Stimulated activated CD4-positive, alpha-beta T cell treated with anti-CD3 and anti-CD28 coated beads, Interleukin-1b, Interleukin-23, amount 100 ng/mL, for 24 hours (primary cell): ENCODE measurements at places on chromosomes 11 and 22.

GRCh38 chr11:104799251-104799650 is 99.0 kb downstream of the CASP12 start:
- DNase-seq, result no peak

DNA sequence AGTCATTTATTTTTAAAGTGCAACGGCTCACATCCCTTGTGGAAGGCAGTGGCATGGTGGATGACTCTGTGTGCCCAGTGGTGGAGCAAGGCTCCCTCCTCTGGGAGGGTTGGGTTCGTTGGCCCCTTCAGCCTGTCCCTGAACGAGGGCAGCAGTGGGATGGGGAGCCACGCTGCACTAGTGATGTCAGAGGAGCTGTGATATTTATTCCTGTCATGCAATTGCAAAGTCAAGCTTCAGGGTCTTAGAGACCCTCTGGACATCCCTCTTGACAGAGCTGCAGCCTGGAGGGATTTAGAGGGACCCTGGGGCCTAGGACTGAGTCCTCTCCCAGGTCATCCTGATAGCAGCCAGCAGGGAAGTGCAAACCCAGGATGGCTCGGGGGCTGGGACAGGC is 78.2 kb upstream of the NARS2 start:
- DNase-seq, result no peak

DNA sequence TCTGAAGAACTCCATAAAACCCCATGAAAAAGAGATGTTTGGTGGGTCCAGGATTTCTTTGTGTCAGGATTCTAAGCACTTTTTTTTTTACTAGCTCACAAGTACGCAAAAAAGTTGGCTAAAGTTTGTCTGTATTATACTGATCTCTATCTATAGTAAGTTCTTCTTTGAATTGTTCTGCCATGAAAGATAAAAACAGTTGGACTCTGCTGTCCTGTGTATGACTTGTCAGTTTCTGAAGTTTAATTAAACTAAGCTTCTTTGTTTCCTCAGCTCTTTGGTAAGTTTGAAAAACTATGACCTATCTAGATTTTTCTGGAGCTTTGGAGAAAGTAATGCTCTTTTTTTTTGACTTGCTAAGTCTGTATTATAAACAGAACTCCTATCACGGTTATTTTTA is 812.2 kb upstream of the LUZP2 start:
- DNase-seq, result no peak

GRCh38 chr11:134020598-134020997 is 48.3 kb upstream of the JAM3 start:
- DNase-seq, result no peak

DNA sequence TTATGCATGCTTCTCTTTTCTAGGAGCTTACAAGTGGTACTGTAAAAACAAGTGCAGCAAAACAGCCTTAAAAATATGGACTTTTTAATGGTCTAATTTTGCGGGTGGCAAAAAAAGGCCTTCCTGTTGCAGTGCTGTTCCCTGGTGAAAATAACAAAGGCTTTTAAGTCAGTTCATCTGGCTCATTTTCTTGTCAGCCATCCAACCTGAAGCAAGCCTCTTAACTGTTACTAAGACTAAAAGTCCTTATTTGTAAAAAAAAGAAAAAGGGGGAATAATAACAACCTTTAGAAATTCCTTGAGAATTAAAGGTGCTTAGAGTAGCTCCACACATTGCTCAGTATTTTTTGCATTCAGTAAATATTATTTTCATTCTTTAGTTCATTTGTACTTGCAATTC is 200.5 kb upstream of the CHORDC1 start:
- no peak for DNase-seq

- no peak for DNase-seq
Measured at GRCh38 chr11:19199771-19200170, 2.0 kb downstream of the CSRP3 start.

DNA sequence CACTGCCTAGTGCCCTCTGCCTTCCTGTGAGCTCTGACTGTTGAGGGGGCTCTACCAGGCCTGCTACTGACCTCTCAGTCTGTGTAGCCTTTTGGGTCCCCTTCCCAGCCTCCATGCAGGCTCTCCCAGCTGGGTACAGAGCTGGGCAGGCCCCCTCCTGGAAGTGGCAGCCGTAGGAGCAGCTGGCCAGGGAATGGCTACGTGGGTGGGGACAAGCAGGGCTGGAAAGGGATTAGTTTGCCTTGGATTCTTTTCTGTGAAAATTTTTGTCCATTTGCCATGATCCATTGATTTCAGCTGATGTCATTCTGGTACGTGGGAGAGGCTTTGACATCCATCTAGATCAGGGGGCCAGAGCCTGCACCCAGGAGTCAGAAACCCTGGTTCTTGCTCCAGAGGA is 23.9 kb upstream of the NECTIN1 start:
- no peak for DNase-seq

- DNase-seq, result no peak
Measured at GRCh38 chr11:63229815-63230214, 13.6 kb downstream of the SLC22A25 start.

- DNase-seq, result no peak
Measured at GRCh38 chr11:121654843-121655536, 202.2 kb upstream of the SORL1-AS1 start.

DNA sequence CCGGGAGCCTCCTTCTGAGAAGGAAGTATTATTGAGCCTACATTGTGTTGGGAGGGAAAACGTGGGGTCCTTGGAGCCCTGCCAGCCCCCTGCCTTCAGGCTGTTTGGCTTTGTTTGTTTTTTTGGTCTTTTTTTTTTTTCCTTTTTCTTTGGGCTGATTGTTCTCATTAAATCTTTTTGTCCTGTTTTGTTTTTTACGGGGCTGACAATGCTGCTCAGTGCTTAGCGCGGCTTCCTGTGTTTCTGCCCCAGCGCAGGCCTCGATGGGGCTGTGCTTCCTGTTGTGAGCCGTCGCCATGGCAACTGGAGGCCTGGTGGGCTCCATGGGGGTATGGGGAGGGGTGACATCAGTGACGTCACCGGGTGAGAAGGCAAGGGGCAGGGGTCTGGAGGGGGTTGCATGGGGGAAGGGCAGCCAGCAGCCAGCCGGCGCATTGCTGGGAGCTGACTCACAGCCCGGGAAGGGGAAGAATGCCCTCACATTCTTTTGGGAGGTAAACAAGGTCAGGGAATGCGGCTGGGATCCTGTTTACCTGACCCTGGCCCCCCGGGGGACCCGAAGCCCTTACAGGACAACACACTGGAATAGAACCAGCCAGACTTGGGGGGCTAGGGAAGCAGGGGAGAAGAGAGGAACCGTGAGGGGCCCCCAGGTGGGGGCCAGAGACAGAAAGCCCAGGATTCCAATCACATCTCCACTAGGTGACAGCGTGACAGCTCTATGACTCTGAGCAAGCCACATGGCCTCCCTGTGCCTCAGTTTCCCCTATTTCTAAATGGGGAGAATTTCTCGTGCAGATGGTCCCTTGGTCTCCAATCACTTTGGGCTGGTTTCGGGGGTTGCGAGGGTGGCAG is 22.2 kb upstream of the CBX7 start:
- no peak for DNase-seq

DNA sequence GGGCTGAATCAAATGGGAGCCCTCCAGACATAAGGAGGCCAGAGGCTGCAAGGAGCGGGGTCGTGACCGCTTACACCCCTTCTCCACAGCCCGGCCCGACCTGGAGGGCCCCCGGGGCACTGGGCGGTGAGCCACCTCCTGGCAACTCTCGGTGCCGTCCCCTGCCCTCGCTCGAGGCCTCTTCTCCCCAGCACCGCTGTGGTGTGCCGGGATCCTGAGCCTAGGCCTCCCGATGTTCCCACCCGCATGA is 432 bp upstream of the GP1BB start:
- DNase-seq, result no peak

DNA sequence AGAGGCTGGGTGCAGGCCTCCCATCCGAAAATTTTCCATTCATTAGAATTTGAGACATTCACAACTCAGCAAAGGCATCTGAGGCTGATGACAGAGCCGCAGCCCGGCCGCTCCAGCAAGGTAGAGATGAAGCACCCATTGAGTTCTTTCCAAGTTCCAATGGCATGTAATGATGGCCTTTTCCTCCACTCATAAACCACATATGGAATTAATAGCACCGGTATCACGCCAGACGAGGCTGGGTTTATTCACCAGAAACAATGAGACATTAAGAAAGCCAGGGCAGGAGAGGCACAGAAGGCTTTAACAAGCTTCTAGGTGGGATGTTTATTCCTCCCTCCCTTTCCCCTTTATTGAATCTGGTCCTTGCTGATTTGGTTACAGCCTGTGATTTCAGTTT is 534.4 kb downstream of the MN1 start:
- no peak for DNase-seq

GRCh38 chr11:13135385-13136271 is 126.5 kb downstream of the RASSF10 start:
- no peak for DNase-seq

DNA sequence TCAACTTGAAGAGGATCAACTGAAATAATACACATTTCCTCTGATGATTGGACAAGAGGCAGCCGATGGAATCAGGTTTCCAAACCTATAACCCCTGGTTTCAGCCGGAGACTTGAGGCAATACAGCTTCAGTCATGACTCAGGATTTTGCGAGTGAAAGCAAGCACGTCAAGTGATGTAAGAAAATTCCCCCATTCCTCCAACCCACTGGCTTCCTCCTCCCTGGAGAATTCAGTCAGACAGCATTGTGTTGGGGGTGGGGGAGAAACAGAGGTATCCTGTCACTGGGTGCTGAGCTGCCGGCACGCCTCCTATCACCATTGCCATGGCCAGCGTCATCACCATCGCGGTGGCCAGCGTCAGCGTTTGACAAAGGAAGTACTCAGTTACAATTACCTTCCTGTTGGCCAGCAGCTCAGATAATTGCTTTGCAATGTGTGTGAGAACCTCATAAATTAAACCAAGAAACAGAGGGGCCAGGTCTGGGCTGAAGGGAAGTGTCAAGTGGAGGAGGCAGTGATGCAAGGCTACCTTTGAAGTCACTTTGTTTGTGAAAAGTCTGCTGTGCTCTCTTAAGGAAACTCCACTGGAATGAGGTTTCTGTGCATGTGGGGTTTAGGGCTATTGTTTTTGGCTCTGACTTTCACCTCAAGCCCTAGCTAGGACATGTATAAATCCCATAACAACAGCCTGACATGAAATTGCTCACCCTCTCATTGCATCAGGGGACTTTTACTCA is 50.2 kb downstream of the LIF start:
- DNase-seq, result peak; percentile 14

DNA sequence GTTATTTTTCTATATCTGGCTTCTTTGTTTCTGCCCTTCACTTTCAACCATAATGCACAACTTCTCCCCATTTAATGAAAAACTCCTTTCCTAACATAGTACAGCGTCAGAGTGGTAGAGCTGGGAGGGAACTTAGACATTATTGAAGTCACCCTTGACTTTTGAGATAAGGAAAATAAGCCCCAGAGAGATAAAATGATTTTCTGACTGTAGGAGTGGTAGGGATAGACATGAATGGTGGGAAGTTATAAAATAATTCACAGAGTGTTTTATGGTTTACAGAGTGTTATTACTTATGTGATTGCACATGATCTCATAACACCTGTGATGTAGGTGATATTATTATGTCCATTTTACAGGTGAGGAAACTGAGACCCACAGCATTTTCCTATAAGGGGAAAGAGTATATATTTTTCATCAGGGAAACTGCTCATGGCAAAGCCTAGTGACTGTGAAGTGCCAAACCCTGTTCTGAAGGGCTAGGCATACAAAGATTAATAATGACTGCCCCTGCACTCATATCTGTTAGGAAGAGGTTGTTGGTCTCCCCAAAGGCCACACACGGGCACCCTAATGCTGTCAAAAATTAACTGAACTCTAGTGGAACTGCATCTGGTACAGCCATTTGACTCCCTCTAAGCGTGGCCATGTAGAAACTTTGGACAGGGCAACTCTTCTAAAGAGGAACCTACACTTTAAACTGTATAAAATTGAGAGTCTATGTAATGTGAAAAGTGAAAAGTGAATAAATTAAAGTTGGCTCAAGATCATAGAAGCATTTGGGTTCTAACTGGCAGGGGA is 61.1 kb upstream of the PICALM start:
- no peak for DNase-seq

GRCh38 chr22:23696326-23696851 is 5.6 kb downstream of the RGL4 start:
- peak; percentile 70 for DNase-seq

DNA sequence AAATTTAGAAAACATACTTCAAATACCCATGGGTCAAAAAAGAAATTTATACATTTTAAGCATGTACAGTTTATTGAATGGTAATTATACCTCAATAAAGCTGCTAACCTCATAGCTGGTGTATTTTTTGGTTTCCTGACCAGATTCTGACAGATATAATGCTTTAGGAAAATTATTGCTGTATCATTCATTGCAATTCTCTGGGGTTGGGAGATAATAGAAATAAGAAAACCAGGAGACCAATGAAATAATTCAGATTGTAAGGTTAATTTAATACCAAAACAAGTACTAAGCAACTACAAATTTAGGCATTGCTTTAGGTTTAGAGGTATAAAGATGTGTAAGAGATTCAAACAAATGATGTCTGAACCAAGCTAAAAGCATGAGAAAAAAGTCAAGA is 120.1 kb downstream of the ENTHD1 start:
- DNase-seq, result no peak

DNA sequence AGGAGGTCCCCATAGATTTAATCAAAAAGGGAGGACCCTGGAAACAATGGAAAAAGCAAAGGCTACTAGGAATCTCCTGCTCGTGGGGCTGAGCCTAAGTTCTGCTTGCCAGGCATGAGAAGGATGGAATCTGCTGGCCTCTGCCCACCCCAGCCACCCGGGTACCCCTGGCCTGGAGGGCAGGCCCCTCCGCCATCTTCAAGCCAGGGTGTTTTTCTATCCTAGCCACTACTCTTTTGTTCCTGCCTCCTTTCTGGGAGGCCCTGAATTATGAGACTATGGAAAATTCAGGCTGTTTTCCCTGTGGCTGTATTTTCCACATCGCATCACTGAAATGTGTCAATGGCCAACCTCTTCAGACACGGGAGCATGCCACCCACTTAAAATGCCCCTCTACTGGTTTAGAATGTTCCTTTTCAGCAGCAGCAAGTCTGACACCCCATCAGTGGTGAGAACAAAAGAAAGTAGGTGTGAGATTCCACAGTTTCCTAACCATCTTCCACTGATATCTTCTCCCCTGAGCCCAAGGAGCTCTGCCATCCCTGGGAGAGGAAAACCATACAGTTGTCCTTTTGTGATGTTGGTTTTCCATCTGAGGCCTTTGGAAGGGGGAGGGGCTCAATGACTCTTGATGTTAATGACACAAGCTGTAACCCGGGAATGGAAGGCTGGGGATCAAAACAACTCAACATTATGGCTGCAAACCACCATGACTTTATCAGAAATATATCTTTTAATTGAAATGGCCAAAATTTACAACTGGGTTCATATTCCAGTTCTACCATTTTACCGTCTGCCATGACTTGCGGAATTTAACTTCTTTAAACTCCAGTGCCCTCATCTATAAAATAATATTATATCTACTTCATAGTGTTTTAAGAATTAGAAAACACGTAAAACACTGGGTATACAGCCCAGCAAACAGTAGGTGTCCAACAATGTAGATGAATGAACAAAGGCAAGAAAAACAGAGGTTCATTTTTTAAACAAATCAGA is 22.2 kb downstream of the DKK3 start:
- DNase-seq, result no peak

GRCh38 chr22:26797910-26798309 is 140.5 kb downstream of the MIAT start:
- no peak for DNase-seq
